Fibroblast of skin of back (primary cell): ENCODE measurements at places on chromosomes 12 and 14.

GRCh38 chr14:77318006-77318553 is 2.6 kb downstream of the POMT2 start:
- no peak for DNase-seq

- no peak for DNase-seq
Measured at GRCh38 chr14:105498430-105499255, 7.6 kb downstream of the TEDC1 start.

DNA sequence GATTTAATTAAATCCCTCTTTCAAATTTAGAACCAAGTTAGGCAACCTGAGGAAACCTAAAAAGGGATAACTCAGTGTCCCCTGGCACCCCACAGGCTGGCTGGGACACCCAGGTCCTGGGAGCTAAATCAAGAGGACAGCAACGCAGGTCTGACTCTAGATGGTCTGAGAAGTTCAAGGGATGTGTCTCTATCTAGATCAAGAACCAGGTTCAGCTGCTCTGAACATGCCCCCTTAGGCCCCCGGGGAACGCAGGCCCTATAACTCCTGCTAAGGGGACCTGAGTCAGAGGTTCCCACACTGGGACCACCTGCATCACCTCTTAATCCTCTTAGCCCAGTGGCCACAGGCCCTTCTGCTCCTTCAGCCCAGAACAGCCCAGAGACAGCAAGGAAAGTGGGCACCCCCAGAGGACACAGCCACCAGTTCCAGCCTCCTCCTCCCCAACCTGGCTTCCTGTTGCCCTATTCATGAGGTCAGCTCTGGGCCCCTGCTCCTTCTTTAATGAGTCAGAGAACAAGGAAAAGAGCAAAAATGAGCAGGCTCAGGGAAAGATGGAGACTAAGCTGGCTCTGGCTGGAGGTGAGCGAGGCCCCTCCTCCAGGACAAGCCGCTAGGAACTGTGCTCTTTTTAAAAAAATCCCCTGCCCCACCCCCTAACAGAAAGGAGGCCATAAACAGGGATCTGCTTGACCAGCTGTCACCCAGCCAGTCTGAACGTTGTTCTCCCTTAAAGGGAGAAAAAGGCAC is 10.8 kb downstream of the PITPNM2 start:
- DNase-seq, result peak; percentile 59

DNA sequence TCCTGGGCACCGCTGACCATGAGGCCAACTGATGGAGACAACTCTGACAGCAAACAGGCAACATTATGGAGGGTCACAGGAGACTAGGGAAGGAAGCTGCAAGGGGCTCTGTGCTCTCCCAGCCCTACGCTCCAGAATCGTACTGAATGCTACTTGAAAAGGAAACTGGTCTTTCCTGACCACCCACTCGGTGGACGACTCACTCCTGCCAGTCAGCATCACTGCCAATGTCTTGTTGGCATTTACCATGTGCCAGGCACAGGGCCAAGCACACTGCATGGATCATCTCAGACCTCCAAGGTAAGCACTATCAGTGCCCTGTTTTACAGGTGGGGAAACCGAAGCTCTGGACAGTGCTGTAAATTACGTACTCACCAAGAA is 38.0 kb downstream of the CCDC85C start:
- DNase-seq, result no peak

DNA sequence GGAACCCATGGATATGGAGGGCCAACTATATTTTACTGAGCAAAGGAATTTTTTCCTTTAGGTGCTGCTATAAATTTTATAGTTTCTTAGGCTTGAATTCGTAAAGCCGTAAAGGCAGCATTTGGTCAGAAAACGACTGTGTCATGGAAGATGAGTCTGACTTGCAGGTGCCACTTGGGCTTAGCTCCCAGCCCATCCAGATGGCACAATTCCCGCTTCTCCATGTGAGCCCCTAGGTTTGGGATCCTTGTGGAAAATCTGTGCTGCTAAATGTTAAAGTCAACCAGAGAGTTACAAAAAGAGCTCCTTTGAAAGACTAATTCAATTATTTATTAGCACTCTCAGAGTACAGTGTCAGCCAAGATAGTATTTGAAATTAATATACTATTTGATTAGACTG is 120.1 kb upstream of the NPAS3 start:
- DNase-seq, result no peak

GRCh38 chr12:108255252-108255602 is 83.9 kb downstream of the CMKLR1 start:
- DNase-seq, result no peak

- DNase-seq, result no peak
Measured at GRCh38 chr12:117502233-117502632, 140.8 kb upstream of the NOS1 start.

- DNase-seq, result no peak
Measured at GRCh38 chr12:52561880-52562449, 9.0 kb upstream of the KRT71 start.

GRCh38 chr12:89247541-89247942 is 104.8 kb downstream of the DUSP6 start:
- DNase-seq, result no peak

GRCh38 chr14:91116913-91117588 is 3.2 kb downstream of the DGLUCY start:
- DNase-seq, result no peak

DNA sequence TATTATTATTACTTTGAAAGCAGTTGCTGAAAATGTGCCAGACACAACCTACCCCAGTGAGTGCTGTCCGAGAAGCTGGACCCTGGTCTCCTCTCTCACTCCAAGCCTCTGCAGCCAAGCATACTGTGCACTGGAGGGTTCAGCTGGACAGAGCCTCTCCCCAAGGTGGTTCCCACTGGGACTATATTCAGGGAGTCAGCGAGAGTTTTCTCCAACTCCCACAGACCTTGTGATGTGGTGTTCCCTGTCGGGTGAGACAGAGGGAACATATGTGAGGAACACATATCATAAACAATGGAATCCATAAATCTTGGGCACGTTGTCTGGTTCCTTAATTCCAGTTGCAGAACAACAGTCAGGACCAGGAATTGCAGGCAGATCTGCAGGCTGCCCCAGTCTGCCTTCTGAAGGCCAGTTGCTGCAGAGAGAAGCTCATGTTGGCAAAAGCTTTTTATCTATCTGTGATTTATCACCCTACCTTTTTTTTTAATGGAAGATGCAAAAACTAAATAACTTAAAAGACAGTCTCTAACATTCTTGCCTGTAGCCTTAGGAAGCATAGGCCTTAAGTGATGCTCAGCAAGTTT is 619.8 kb upstream of the TBX3 start:
- peak; percentile 7 for DNase-seq

- no peak for DNase-seq
Measured at GRCh38 chr14:105664691-105665090, 138.3 kb downstream of the TMEM121 start.

GRCh38 chr12:68745376-68745903 is 536 bp upstream of the SLC35E3 start:
- DNase-seq, result no peak

DNA sequence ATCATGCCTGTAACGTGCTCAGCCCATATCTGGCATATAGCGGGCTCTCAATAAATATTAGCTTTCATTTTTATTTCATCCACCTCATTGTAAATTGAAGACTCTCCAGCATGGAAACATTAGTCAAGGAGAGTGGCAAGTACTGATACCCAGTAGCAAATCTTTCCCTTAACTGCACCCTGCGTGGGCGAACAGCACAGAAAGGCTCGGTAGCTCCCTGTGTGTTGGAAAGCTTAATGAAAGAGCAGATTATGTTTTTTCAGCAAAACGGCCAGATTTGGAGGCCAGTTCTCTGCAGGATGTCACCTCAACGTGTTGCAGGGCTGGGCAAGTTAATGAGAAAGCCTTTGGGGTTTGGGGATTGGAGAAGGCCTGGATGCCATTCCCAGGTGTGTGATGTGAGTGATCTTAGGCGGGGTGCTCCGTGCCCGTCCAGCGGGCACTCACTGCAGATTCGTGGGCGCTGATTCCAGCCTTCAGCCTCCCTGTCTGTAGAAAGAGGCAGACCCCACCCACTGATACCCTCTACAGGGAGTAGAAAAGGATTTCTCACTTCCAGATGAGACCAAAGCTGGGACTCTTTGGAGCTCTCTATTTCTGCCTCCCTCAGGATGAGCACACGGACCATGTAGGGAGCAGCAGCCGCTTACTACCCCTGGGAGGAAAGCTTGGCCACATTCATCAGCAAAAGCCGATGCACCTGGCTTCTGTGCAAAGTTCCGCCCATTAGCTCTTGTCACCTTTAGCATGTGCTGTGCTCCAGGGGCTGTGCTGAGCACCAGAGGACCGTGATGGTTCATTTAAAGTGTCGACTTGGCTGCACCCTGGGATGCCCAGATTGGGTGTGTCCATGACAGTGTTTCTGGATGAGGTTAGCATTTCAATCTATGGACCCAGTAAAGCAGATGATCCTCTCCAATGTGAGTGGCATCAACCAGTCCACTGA is 29.1 kb downstream of the C14orf132 start:
- DNase-seq, result no peak

- no peak for DNase-seq
Measured at GRCh38 chr12:50990147-50990727, 35.9 kb downstream of the SLC11A2 start.

- DNase-seq, result no peak
Measured at GRCh38 chr12:71085575-71085974, 72.2 kb downstream of the TSPAN8 start.

GRCh38 chr12:120534703-120535655 is 823 bp downstream of the RNF10 start:
- DNase-seq, result peak; percentile 79

- DNase-seq, result no peak
Measured at GRCh38 chr12:4584281-4584680, 22.3 kb downstream of the DYRK4 start.

DNA sequence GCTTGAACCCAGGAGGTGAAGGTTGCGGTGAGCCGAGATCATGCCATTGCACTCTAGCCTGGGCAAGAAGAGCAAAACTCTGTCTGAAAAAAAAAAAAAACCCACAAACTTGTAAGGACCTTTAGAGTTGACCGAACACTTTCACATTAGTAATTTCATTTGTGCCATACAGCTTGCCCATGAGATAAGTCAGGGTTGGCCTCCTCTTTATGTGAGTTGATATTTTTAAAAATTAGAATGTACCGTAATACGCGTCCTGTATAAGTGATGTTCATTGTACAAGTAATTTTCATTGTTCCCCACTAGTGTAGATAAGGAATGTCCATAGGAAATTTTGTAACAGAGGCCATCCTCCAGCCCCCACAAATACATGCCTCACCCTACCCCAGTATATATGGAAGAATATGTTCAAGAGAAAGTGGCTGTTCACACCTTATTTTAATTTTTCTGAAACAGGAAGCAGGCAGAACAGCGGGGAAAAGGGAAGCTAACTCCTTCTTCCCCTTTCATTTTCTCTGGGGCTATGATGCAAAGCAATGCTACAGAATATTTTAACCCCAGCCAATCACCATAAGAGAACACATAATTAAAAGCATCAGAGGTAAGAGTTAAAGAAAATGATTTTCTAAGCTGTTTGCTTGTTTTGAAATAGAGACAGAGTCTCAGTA is 31.9 kb upstream of the HIF1A start:
- no peak for DNase-seq

- DNase-seq, result no peak
Measured at GRCh38 chr12:10175846-10176636, 2.8 kb upstream of the TMEM52B start.
